Left ventricle myocardium superior (tissue), 1 donor: ENCODE measurements at places on chromosomes 1 and 21. TPM values are rescaled to one million over a fixed set of nuclear protein-coding genes. Genes with fewer than 3 reads are reported as not detected.

- no peak for DNase-seq
Measured at GRCh38 chr1:42945164-42945563, 13.5 kb downstream of the SLC2A1 start.

- peak; percentile 78 for DNase-seq
Measured at GRCh38 chr1:26786437-26787380, 1.0 kb upstream of the PIGV start.

GRCh38 chr1:221778125-221778524 lies 36.2 kb upstream of the DUSP10 start:
- DNase-seq, result no peak

GRCh38 chr1:245542365-245542764 lies 387.6 kb downstream of the KIF26B start:
- no peak for DNase-seq

GRCh38 chr1:230212405-230212936 lies 145.4 kb downstream of the GALNT2 start:
- no peak for DNase-seq

GRCh38 chr21:31132574-31133242 lies 94.4 kb upstream of the KRTAP19-8 start:
- DNase-seq, result no peak

GRCh38 chr1:54176621-54177327 lies 23.1 kb downstream of the CYB5RL start:
- DNase-seq, result no peak

DNA sequence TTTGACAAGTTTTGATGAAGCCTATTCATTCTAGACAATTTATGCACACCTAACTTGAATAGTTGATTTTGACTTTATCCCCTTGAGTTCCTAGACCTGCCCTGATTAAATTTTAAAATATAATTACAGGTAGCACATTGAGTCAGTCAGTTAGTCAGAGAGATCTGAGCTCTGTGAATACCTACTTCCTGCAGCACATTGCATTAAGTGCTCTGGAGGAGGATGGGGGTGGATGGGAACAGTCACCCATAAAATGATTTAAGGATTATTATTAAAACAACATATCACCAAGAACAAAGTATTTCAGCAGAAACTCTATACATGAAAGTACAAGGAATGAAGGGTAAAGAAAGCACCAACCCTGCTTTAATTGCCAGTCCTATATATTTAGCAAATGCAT lies 11.8 kb upstream of the RPF1 start:
- DNase-seq, result no peak

DNA sequence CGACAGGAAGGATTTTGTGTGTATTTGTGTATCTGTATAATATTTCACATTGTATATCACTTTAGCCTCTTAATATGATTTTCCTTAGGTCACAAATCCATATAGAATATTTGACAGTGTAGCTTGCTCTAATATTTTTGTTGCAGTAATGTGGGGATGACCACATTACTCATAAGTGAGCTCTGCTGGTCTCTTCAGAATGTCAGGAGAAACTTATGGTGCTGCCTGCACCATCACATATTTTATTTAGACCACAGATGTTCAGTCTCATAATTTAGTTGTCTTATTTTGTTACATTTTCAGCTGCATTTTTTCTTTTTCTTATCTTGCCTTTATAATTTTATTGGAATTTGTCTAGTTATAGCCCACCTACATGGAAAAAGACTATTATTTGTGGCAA lies 205.3 kb downstream of the PBX1 start:
- DNase-seq, result no peak

- DNase-seq, result no peak
Measured at GRCh38 chr1:50163680-50164079, 55.0 kb downstream of the ELAVL4 start.

GRCh38 chr1:209504571-209504970 lies 78.9 kb upstream of the CAMK1G start:
- no peak for DNase-seq

DNA sequence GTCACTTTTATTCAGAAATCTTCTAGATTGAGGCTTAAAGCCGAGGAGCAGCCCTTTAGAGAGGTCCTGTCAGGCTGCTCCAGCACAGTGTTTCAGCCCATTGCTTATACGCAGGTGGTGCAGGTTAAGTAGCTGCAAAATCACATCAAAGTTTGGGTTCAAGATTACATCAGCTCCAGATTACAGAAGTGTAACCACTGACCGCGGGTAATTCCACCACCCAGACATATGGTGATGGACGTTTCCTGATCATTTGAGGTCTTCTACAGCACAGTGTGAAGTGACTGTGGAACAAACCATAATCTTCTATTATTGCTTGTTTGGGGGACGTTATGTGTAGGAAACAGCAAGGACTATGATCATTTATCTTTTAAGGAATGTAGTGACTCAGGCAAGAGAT lies 11.8 kb downstream of the C1orf115 start:
- no peak for DNase-seq

GRCh38 chr1:244849189-244849866 lies 13.9 kb downstream of the COX20 start:
- no peak for DNase-seq

DNA sequence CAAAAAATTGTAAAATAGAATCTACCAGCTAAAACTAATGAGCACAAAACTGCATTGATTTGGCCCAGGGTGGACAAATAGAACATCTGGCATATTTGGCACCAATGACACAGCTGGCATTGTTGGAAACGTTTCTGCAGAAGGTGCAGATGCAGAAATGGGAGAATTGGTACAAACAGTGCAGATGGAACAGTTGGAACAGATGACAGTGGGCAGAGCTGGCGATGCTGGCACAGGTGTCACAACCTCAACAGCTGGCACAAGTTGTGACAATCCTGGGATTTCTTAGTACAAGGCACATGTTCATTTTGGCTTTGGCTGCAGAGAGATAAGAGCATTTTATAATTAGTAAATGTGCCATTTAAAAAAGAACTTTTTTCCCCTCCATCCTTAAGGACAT lies 91.1 kb upstream of the ZBTB18 start:
- no peak for DNase-seq

- DNase-seq, result no peak
Measured at GRCh38 chr1:48688102-48688760, 88.5 kb downstream of the BEND5 start.

- DNase-seq, result no peak
Measured at GRCh38 chr1:119330466-119331189, 38.0 kb upstream of the HAO2 start.

- DNase-seq, result no peak
Measured at GRCh38 chr21:34930971-34931370, 118.1 kb downstream of the RUNX1 start.

- no peak for DNase-seq
Measured at GRCh38 chr1:75677443-75677842, 47.1 kb upstream of the ACADM start.

- no peak for DNase-seq
Measured at GRCh38 chr1:174036204-174036603, 14.0 kb upstream of the RC3H1 start.

GRCh38 chr1:227318853-227319607 lies 738 bp upstream of the CDC42BPA start:
- peak; percentile 45 for DNase-seq

GRCh38 chr21:42613756-42614155 lies 39.7 kb upstream of the PDE9A start:
- no peak for DNase-seq

GRCh38 chr1:63674865-63675419 lies 81.7 kb downstream of the PGM1 start:
- DNase-seq, result no peak

DNA sequence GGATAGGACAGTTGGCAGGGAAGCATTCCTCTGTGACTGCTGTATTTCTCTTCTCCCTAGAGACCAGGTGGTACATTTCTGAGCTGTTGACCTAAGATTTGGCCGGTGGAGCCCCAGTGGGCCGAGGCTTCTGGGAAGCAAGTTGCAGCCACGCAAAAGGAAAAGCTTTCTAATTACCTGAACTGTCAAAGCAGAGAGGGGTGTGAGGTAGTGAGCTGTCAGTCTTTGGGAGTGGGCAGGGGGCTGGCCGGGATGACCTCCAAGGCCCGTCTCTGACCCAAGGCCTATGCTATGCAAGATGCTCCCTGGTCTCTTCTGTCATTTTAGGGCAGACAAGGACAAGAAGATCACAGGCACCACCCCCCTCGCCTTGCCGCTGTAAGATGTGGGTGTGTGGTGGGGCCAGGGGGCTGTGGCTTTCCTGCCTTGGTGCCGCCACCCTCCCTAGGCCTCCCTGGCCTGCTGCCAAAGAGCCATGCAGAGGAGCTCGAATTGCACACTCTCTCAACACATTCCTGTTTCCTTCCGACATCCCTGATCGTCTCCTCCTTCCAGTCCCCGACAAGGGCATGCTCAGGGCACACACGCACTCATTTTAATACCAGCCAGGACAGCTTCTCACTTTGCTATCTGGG lies 7.7 kb downstream of the PADI1 start:
- DNase-seq, result peak; percentile 47

DNA sequence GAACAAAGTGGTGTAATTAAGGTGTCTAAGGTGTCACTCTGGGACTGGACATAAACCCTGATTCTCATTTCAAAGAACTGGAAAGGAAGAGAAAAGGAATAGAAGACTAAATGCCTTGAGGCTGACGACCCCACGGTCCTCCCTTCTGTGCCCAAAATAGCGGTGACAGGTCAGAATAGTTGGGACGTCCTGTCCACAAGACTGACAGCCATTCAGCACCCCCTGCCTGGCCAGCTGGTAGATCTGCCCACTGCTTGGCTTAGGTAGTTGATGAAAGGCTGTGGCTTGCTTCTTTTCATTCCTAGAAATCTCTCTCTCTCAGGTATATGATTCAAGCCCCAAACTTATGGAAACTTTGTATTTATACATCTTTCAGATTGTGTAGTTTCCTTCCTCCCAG lies 26.4 kb upstream of the CREG1 start:
- DNase-seq, result no peak

- DNase-seq, result no peak
Measured at GRCh38 chr21:32834211-32834915, 62.8 kb upstream of the PAXBP1 start.

GRCh38 chr1:202351725-202352124 lies 3.2 kb downstream of the PPP1R12B start:
- DNase-seq, result no peak

- no peak for DNase-seq
Measured at GRCh38 chr1:52970149-52970548, 43.1 kb downstream of the SCP2 start.

GRCh38 chr1:14625572-14625971 lies 27.1 kb downstream of the KAZN start:
- no peak for DNase-seq

DNA sequence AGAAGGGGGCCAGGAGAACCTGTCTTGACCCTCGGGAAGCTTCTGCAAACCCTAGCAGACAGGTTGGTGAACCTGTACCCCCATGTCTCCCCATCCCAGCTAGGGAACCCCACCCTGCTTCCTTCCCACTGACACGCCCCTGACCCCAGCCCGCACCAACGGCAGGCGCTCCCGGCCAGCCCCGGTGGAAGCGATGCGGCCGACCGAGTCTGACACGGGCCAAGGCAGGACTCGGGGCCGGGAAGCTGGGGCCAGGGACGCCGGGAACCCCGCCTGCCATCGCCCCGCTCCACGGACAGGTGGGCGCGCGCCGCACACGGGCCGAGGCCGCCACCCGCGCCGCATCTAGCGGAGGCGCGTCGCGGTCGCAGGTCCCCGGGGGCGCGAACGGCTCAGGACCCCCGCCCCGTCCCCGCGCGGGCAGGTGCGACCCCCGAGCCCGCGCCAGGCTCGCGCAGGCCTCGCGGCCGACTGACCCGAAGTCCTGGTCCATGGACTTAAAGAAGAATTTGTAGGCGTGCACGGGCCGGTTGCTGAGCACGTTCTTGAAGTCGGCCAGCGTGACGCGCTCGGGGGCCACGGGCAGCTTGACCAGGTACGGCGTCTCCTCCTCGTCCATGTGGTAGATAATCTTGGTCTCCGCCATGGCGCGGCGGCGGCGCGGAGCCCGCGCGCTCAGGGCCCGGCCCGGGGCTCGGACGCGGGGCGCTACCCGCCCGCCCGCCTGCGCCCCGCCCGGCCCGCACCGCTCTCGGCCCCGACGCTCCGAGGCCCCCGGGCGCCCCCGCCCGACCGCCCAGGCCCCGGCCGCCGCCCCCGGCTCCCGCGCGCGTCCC lies 580 bp downstream of the DVL1 start:
- DNase-seq, result peak; percentile 62

GRCh38 chr1:195804547-195804946 lies 803.7 kb downstream of the KCNT2 start:
- no peak for DNase-seq

DNA sequence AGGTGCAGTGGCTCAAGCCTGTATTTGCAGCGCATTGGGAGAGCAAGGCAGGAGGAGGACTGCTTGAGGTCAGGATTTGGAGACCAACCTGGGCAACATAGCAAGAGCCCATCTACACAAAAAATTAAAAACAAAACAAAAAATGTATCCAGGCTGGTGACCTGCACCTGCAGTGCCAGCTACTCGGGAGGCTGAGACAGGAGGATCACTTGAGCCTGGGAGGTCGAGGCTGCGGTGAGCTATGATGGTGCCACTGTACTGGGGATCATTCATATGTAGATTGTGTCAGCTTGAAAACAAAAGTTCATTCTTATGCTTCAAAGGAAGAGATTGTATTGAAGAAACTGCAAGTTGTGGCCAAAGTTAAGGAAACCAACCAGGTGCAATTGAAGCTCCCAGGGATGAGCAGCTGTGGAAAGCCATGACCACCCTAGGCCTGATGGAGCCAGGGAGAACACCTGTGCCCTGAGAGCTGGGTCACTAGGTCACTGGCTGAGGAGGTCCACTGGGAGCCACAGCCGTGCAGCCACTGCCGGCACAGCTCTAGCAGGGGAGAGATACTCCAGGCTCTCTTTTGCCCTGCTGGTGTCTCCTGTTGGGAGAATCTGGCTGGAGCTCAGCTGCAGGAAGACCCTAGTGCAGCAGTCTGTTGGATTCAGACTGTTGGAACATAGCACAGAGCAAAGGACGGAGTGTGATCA lies 13.3 kb upstream of the BRWD1 start:
- DNase-seq, result no peak

- DNase-seq, result no peak
Measured at GRCh38 chr1:11150326-11150725, 38.8 kb upstream of the ANGPTL7 start.

DNA sequence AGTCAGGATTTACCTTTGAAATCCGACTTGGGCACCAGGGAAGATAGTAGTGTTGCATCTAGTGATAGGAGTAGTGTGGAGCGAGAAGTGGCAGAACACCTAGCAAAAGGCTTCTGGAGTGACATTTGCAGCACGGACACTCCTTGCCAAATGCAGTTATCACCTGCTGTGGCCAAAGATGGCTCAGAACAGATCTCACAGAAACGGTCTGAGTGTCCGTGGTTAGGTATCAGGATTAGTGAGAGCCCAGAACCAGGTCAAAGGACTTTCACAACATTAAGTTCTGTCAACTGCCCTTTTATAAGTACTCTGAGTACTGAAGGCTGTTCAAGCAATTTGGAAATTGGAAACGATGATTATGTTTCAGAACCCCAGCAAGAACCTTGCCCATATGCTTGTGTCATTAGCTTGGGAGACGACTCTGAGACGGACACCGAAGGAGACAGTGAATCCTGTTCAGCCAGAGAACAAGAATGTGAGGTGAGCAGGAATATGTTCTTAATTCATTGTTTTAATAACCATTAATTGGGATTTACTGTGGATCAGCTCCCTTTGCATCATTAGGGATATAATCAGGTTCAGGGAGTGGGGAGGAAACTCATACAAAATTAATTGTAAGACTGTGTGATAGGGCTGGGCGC lies 28.3 kb downstream of the BACH1 start:
- DNase-seq, result no peak

CENPF gene
- 0.47 TPM for total RNA-seq

IL19 gene
- not detected for total RNA-seq

NBPF4 gene
- not detected for total RNA-seq

LCE2D gene
- not detected for total RNA-seq

SYT14 gene
- total RNA-seq, result not detected

LAMB3 gene
- total RNA-seq, result 5.2 TPM

GJC2 gene
- total RNA-seq, result 1.7 TPM

KLHDC7A gene
- not detected for total RNA-seq

SLC19A2 gene
- total RNA-seq, result 18.2 TPM

ADGRB2 gene
- 10.0 TPM for total RNA-seq

TLR5 gene
- total RNA-seq, result 2.5 TPM
